Endodermal cell (in vitro differentiated cells): ENCODE measurements at places on chromosomes 16 and 17. TPM values are rescaled to one million over a fixed set of nuclear protein-coding genes. Genes with fewer than 3 reads are reported as not detected.

GRCh38 chr16:11613381-11614303 lies 26.9 kb upstream of the LITAF start:
- DNase-seq, result no peak

DNA sequence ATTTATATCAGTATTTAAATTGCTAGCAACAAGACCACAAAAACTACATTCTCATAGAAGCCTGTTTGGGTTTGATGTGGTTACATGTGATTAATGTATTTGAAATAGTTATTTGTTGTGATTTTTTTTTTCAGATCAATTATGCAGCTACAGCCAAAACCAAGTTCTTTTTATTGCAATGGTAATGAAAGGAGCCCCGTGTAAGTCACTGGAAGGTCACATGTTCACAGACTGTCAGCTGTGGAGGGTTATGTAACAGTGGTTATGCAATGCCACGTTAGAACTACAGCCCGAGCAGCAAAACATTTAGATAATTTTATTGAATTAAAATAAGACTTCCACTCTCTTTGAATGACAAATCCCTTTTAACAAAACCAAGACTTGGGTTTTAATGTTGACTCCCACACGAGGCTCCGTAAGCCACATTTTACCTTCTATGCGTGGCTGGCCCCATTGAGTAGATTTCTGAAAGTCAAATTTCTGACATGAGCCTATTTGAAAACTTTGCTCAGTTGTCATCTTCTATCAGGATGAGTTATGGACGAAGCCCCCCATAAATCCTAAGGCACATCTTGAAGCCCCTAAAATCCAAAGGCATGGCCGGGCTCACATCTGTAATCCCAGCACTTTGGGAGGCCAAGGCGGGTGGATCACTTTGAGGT lies 41.8 kb upstream of the SEC14L1 start:
- no peak for DNase-seq

DNA sequence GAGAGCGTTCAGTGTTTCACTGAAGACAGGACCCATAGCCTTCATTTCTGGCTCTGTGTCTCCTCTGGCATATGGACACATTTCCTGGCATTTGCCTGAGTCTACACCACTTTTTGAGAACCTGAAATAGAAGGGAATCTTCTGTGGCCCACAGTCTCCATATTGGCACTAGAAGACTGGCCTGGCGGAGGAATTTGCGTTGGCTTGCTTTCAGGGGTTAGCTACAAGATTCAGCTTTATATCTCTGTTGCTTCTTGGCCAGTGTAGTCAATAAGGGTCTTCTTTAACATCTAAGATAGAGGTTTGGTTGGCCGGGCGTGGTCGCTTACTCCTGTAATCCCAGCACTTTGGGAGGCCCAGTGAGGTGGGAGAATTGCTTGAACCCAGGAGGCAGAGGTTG lies 12.8 kb upstream of the CLEC18C start:
- DNase-seq, result no peak

DNA sequence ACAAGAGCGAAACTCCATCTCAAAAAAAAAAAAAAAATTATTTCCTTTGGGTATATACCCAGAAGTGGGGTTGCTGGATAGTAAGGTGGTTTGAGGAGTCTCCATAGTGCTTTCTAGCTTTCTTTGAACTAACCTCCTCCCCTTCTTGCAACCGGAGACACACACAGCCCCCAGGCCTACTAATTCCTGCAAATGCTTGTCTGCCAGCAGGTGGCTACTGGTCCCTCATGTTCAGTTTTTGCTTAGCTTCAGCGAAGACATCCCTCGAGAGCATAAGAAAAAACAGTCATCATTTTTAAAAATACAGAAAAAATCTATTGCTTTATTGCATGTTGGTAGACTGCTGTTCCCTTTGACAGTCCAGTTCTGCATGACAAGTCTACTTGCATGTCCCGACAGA lies 439.0 kb downstream of the UTP18 start:
- no peak for DNase-seq

GRCh38 chr16:78768718-78769117 lies 669.3 kb downstream of the WWOX start:
- no peak for DNase-seq

- DNase-seq, result no peak
Measured at GRCh38 chr16:79613009-79613408, 12.5 kb upstream of the MAF start.

DNA sequence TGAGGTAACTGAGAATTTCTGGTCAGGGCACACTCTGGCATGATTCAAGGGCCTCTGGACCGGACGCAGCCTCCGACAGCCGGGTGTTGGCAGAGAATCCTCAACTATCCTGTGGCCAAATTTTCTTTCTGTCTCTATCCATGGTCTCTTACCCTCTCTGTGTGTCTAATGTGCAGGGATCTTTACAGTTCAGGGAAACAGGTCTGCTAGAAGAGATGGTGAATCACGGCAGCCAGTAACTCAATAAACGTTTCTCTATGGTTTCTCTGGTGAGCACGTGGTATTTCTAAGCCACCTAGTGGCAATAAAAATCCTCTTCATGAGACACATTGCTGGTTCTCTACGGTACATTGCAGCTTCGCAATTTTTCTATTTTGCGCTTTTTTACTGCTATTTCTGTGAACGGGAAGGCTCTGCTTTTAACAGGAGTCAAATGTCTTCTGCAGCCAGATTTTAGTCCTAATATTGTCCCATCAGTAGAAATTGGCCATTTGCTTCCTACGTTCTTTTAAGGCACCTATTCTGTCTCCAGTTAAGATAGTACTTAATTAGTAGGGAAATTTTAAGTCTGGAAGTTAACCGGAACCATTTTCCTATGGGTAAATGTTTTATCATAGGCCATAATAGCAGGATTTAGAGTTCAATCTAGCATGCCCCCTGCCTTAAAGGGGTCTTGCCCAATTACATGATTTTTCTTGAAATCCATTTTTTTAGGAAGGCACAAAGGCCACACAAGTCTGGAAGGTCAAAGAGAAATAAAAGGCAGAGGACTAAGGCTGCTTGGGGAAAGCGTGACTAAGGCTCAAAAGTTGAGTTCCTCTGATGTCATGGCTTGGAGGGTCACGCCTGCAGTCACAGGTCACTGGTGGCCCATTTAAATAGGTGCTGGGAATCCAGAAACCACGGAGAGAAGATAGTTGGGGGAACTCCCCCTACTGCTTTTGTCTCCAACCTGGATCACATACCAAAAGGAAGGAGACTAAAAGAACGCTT lies 31.5 kb downstream of the QPRT start:
- peak; percentile 72 for DNase-seq

DNA sequence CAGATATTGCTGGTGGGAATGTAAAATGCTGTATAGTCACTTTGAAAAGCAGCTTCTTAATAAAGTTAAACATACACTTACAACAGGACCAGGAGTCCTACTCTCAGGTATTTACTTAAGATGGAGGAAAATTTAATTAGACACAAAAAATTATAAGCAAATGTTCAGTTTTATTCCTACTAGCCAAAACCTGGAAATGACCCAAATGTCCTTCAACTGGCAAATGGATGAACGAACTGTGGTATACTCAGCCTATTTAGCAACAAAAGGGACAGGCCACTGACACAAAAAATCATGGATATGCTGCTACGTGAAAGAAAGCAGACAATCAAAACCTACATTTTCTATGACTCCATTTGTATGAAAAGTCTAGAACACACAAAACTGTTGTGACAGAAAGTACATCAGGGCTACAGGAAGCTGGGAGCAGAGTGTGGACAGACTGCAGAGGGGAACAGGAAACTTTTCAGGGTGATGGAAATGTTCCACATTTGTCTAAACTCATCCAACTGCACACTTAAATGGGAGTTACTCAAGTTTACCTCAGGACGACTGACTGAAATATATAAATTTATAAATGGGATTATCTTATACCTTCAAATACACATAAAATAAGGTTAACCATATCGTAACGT lies 49.3 kb upstream of the MNT start:
- no peak for DNase-seq

Gene PIGW
- 4.4 to 11.7 TPM (median 10.8 TPM) in 3 replicates for total RNA-seq

Gene CA7
- not detected in 2 replicates for total RNA-seq

Gene TVP23B
- 39.5 to 43.5 TPM (median 39.7 TPM) in 3 replicates for total RNA-seq

Gene CSH2
- 0.54 and 0.57 TPM in 2 replicates for total RNA-seq

Gene GFAP
- 0.52 TPM in 1 of 3 replicates, not detected in the others for total RNA-seq
